ENCODE measurements at places on chromosomes 6 and 20.

DNA sequence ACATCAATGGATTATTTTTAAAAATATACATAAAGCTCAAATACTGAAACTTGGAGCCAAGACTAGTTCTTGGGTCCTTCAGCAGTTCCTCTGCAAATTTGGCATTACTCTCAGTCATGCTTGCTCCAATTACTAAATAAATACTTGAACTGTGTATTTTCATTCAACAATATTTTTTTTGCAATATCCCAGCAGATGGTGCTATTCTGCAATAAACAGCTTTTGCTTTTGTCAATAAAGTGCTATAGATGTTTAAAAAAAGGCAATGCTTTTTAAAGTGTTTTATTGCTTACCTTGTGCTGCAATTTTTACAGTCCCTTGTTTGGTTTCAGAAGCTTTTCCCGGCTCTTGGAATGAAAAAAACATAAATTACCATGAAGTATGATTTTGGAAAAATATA is 243.4 kb downstream of the TRDN start:
- DNase-seq, result no peak

GRCh38 chr6:82608781-82609180 is 245.2 kb downstream of the TPBG start:
- no peak for DNase-seq

- no peak for DNase-seq
Observed at GRCh38 chr6:1110164-1110563, 201.7 kb upstream of the FOXQ1 start.

GRCh38 chr6:18640134-18640533 is 253.0 kb downstream of the RNF144B start:
- DNase-seq, result no peak

DNA sequence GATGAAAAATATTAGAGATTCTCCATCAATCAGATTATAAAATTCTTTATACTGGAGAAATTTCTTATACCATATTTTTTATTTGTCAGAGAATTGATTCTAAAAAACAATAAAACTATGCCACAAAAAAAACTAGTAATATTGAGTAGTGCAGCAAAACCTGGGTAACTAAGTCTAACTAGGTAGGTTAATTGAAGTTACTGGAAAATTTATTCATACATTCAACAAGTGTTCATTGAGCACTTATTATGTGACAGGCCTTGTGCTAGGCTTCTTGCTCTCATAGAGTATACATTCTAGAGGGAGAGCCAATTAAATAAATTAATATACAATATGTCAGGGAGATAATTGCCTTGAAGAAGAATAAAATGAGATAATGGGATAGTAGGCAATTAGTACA is 189.4 kb downstream of the EYA4 start:
- no peak for DNase-seq

GRCh38 chr6:186340-186965 is 105.8 kb upstream of the DUSP22 start:
- DNase-seq, result no peak

- DNase-seq, result no peak
Observed at GRCh38 chr6:45807311-45808041, 208.2 kb downstream of the CLIC5 start.

GRCh38 chr6:99282479-99283062 is 66.9 kb downstream of the FAXC start:
- DNase-seq, result peak; percentile 20

DNA sequence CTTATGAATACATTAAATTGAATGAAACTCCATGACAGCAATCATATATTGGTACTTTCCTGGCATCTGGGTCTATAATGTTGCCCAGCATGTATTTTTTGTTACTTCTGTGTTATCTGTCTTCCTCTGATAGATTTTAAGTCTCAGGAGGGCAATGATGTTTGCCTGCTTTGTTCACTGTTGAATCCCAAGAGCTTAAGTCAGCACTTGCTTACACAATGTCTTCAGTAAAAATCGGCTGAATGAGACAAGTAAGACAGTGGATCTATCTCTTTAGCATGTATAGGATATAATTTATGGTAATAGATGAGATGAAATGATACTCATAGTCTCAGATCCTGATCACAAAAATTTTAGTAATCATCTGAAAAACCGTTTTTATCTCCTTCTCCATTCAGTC is 1034.9 kb upstream of the EPHA7 start:
- no peak for DNase-seq

GRCh38 chr6:37665304-37665703 is 32.4 kb downstream of the MDGA1 start:
- DNase-seq, result no peak

GRCh38 chr20:35465976-35466375 is 10.6 kb downstream of the CEP250 start:
- DNase-seq, result no peak

DNA sequence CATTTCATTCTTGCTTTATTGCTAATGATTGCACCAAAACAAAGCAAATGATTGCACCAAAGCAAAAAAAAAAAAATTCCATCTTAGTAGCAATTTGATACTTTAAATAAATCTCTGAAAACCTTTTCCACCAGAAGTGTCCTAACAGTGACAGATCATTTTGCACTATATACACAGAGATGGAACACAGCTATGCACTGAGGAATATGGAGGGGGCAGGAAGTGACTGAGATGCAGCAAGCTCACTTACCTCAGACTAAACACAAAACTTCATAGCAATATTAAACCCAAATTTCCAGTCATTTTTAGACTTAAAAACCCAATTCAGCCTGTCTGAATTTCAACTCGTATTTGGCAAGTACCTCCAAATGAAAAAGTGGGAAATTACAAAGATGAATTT is 41.2 kb downstream of the HIVEP2 start:
- no peak for DNase-seq

DNA sequence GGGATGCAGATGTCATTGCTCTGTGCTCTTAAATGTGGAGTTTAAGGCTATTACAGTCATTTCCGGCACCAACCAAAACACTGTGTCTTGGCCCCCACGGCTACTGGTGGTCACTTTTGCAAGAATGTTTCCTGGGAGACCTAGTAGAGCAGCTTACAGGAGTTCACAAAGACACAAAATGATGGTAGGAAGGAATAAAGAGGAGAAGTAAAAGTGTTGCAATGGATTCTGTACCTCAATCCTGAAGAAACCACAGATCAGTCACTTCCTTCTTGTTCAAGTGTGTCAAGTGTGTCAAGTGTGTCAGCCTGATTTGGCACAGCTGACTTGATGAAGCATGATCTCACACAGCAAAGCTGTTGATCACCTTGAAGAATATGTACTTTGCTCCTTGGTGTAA is 344.0 kb downstream of the PLCB1 start:
- DNase-seq, result no peak

GRCh38 chr6:129683601-129684322 is 26.2 kb downstream of the ARHGAP18 start:
- peak; percentile 84 for DNase-seq

- DNase-seq, result no peak
Observed at GRCh38 chr6:74289884-74290283, 593.9 kb downstream of the CD109 start.

GRCh38 chr6:29764422-29765196 is 41.4 kb downstream of the HLA-F start:
- no peak for DNase-seq

GRCh38 chr20:60055740-60056139 is 97.5 kb downstream of the CDH26 start:
- DNase-seq, result no peak

GRCh38 chr6:17167327-17167979 is 65.6 kb downstream of the STMND1 start:
- no peak for DNase-seq

DNA sequence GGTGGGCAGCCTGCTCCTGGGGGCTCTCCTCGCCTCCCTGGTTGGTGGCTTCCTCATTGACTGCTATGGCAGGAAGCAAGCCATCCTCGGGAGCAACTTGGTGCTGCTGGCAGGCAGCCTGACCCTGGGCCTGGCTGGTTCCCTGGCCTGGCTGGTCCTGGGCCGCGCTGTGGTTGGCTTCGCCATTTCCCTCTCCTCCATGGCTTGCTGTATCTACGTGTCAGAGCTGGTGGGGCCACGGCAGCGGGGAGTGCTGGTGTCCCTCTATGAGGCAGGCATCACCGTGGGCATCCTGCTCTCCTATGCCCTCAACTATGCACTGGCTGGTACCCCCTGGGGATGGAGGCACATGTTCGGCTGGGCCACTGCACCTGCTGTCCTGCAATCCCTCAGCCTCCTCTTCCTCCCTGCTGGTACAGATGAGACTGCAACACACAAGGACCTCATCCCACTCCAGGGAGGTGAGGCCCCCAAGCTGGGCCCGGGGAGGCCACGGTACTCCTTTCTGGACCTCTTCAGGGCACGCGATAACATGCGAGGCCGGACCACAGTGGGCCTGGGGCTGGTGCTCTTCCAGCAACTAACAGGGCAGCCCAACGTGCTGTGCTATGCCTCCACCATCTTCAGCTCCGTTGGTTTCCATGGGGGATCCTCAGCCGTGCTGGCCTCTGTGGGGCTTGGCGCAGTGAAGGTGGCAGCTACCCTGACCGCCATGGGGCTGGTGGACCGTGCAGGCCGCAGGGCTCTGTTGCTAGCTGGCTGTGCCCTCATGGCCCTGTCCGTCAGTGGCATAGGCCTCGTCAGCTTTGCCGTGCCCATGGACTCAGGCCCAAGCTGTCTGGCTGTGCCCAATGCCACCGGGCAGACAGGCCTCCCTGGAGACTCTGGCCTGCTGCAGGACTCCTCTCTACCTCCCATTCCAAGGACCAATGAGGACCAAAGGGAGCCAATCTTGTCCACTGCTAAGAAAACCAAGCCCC is 16.0 kb downstream of the SLC2A10 start:
- DNase-seq, result no peak

DNA sequence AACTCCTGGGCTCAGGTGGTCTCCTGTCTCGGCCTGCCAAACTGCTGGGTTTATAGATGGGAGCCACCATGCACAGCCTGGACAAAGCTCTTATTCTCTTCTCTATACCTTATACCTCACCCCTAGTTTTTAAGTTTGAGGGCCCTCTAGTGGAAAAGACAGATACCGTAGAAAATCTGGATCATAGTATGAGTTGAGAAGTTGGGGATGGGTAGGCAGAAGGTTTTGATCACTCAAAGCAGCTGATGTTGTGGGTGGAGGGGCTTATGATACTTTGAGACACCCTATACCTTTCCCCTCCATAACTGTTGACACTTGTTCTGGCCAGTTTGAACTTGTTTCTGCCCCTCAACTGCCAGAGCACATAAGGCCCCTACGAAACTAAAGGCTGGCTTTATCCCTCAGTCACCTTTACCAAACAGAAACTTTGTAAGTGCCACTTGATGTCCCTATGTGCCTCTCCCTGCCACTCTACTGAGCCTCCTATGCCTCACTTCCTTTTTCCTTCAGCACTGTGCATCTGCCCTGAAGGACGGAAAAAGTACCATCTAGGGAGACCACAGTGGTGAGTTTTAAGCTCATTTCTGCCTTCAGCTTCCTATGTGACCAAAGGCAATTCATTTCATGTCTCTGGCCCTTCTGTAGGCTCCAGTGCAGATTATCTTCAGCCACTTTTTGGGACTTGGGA is 28.6 kb downstream of the RALY start:
- peak; percentile 75 for DNase-seq

GRCh38 chr6:158002249-158002950 is 20.7 kb downstream of the SYNJ2 start:
- DNase-seq, result no peak

DNA sequence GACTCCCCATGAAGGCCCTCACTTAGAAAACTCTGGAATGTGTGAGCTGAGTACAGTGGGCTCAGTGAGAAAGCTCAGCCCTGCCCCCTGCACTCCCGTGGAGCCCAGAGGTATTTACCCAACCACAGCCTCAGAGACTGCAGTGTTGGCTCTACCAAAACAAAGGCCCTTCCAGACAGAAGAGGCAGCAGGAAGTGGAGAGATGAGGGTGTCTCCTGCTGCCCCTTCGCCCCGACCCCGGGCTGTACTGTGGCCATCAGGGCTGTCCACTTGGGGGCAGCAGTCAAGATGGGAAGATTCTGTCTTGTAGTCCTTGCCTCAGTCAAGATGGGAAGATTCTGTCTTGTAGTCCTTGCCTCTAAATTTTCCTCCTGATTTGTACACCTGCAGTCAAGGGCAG is 341.3 kb downstream of the TAF4 start:
- DNase-seq, result no peak

- no peak for DNase-seq
Observed at GRCh38 chr6:93120154-93120742, 299.1 kb downstream of the EPHA7 start.

DNA sequence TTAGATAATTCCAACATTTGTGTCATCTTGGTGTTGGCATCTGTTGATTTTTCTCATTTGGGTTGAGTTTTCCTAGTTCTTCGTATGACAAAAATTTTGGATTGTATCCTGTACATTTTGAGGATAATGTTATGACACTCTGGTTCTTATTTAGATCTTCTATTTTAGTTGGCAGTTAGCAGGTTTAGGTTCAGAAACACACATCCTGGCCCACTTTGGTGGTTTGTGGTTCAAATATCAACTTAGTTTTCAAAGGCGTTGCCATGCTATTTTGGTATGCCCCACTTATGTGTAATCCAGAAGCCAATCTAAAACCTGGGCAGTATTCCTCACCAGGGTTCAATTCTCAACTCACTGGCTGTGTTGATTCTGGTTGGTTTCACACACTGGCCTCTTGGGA is 68.2 kb downstream of the NOX3 start:
- DNase-seq, result no peak

DNA sequence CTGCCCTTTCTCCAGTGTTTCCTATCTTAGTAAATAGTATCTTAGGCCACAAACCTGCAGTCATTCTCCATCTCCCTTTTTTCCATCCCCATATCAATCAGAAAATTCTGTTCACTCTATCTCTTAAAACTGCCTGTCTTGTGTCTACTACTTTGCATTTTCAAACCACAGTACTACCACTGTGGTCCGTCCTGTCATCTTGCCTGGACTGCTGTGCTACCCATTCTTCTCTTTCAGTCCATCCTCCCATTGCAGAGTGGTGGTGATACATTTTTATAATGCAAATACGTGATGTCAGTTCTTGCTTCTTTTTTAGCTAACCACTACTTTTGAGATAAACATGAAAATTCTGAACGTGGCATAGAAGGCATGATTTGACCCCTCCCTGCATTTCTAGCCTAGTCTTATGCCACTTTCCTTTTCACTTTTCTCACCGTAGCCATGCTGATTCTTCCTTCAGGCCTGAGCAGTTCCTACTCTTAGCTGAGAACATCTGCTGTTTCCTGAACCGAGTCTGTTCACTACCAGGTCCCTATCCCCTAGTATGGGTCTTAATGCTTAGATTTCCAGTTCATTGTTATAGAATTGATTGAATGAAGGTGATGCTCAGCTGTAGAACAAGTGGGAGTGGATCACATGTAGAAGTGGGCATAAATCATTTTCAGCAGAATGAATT is 13.8 kb downstream of the TBPL1 start:
- DNase-seq, result peak; percentile 38

- DNase-seq, result no peak
Observed at GRCh38 chr6:7833751-7834070, 76.9 kb downstream of the TXNDC5 start.

DNA sequence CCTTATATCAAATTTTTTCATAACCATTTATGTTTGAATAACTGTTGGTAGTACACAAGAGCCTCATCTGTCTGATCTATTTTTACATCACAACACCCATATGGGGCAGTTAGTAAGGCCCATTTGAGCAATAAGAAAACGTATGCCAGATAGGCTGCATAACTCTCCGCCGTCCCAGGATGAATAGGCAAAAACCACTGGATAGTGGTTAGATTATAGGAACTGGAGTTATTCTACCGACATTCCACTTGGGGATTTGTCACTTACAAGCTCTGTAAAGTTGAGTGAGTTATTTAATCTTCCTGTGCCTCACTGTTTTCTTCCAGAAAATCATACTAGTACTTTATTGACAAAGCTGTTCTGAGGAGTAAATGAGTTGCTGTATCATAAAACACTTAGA is 881.9 kb downstream of the QKI start:
- no peak for DNase-seq

- no peak for DNase-seq
Observed at GRCh38 chr6:87808005-87808757, 106.1 kb upstream of the AKIRIN2 start.

Data from GM13976 (cell line).